NCI-H1105 (cell line): ENCODE measurements at places on chromosomes 1 and 21.

GRCh38 chr1:111205714-111206050, 5.2 kb upstream of the DENND2D start:
- no peak for DNase-seq

- peak; percentile 36 for DNase-seq
Observed at GRCh38 chr1:160607011-160607671, 27.8 kb upstream of the CD84 start.

GRCh38 chr1:230453377-230453776, 27.2 kb upstream of the PGBD5 start:
- DNase-seq: no peak

GRCh38 chr1:15226388-15227255, 20.4 kb upstream of the FHAD1 start:
- DNase-seq: no peak

- DNase-seq: no peak
Observed at GRCh38 chr1:210398466-210398865, 69.8 kb downstream of the HHAT start.
